GDM1 (cell line): ENCODE measurements at places on chromosomes 7 and 10.

DNA sequence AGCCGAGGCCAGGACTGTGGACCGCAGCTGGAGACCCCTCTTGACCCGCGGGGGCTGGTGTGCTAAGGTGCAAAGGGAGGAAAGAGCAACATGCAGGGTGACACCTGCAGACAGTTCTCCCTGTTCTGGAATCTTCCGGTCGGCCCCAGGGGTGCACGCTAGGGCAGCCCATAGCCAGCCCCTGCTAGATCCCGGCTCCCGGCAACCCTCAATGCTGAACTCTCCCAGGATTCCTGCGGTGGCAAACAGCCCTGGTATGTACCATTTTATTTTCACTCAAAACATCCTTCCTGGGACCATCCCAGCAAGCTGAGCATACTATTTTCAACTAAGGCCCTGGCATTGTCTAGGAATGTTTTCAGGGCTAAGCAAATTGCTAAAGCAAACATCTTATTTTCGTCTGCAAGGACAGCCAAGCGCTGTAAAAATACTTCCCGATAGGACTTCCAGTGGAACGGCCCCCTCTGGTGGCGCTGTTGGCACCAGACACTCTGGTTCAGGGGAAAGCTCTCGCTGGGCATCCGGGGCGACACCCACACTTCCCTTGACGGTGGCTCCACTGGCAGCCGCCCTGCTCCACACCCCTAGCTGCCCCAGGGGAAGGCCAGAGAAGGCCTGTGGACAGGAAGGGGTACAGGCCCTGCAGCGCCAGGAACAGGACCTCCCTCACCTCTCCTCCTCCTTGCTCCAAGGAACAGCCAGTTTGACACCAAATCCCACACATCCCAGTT, 99.4 kb downstream of the CTBP2 start:
- DNase-seq = no peak

DNA sequence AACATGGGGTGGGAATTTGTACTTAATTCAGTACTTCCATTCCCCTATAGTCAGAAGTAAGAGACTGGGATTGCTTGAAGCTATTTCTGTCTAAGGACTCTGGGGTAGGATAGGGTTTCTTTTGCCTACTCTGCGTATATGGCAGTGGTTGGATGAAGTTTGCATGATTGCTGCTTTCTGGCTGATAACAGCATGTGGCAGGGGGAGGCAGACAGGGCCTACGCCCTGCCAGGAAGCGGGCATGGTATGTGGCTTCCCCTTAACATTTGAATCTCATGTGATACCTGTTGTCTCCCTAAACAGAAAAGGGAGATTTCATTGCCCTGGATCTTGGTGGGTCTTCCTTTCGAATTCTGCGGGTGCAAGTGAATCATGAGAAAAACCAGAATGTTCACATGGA, 57.1 kb downstream of the TACR2 start:
- no peak for DNase-seq

DNA sequence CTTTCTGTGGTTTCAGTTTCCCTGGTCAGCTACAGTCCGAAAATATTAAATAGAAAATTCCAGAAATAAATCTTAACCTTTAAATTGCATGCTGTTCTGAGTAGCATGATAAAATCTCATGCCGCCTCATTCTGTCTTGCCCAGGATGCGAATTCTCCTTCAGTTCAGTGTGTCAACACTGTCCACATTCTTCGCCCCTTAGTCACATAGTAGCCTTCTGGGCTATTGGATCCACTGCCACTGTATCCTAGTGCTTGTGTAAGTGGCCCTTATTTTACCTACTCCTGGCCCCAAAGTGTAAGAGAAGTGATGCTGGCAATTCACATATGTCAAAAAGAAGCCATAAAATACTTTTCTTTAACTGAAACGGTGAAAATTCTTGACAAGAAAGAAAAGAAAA, 129.6 kb downstream of the ZWINT start:
- DNase-seq = no peak

- DNase-seq = no peak
These were observed 196.6 kb downstream of the ARL4A start for GRCh38 chr7:12884033-12884432.

GRCh38 chr10:118977835-118978234, 51.7 kb upstream of the NANOS1 start:
- no peak for DNase-seq
